NCI-H1417 treated with DMSO at 0.1 percent for 48 hours (cell line): ENCODE measurements at places on chromosomes 12 and 14.

- no peak for DNase-seq
Measured at GRCh38 chr12:59182658-59183455, 262.6 kb upstream of the LRIG3 start.

- DNase-seq = no peak
Measured at GRCh38 chr12:95857156-95857555, 1.6 kb upstream of the SNRPF start.

- DNase-seq = no peak
Measured at GRCh38 chr12:97982684-97983083, 520.1 kb downstream of the RMST start.

GRCh38 chr14:78448164-78449094 is 278.3 kb downstream of the NRXN3 start:
- DNase-seq = peak; percentile 35

DNA sequence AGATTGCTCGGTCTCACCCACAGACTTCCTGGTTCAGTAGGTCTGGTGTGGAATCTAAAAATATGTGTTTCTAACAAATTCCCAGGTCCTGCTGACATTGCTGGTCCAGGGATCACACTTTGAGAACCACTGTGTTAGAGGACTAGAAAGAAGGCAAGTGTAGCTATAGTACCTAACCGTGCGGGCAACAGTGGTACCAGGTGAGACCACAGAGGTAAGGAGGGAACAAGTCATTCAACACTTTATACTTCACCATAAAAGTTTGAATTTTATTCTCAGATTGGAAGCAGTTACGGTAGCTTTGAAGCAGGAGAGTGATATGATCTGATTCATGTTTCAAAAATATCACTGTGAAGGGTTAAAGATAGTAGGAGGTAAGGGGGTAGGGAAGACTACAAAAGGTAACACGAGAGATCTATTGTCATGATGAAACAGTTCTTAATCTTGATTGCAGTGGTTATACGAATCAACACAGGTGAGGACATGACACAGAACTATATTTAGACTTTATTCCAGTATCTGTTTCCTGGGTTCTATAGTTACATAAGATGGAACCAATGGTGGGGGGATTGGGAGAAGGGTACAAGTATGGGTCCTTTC is 73.5 kb downstream of the CDK17 start:
- no peak for DNase-seq

- DNase-seq = no peak
Measured at GRCh38 chr14:37223947-37224474, 26.3 kb downstream of the MIPOL1 start.

GRCh38 chr14:102768223-102769048 is 8.8 kb upstream of the TRAF3 start:
- no peak for DNase-seq

DNA sequence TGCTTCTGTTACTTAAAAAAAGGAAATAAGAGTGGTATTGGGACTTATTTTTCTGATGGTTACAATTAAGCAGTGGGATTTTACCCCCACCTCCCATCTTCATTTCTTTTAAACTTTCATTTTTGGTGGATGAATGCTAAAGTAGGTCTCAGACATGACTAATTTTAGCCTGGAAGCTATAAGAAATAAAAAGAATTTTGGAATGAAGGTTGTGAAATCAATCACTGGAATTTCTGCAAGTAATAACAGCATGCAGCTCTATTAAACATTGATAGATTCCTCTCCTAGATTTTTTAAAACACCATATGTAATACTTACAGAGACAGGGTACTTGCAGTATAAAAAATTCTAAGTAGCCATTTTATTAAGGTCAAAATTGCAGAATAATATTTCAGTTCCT is 164.2 kb upstream of the CLEC14A start:
- DNase-seq = no peak

DNA sequence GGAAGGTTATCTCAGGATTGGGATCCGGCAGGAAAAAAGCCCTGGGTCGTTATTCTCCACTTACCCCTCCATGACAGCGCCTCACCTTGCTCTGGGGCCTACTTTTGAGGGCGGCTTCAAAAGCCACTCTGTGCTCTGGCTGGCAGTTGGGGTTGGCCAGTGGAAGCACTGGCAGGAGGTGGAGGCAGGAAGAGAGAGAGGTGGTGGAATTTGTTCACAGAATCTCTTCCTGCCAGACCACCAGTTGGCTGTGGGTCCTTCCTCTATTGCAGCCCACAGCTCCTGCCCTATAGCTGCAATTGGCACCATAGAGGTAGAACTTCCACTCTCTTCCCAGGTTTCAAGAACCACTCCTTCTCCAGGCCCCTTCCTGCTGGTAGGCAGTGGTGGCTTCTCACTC is 32.7 kb upstream of the SDR39U1 start:
- DNase-seq = no peak

DNA sequence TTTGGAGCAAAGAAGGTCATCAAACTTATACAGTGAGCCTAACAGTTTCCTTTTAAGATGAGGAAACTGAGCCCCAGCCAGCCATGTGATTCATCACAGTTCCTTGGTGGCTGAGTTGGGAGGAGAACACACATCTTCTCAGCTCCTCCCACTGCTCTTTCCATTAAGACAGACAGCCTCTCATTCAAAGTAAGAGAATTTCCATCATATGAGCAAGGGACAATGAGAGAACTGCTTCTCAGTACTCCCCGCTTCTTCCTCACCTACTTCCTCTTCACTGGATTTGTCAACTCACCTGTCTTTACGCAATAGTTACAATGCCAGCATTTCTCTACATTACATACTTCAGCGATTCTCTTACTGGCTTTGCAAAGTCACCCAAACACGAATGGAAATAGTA is 2.2 kb downstream of the IFNG start:
- DNase-seq = no peak

GRCh38 chr14:47278233-47278842 is 397.1 kb downstream of the MDGA2 start:
- no peak for DNase-seq

GRCh38 chr12:92378682-92379479 is 233.2 kb upstream of the BTG1 start:
- no peak for DNase-seq

DNA sequence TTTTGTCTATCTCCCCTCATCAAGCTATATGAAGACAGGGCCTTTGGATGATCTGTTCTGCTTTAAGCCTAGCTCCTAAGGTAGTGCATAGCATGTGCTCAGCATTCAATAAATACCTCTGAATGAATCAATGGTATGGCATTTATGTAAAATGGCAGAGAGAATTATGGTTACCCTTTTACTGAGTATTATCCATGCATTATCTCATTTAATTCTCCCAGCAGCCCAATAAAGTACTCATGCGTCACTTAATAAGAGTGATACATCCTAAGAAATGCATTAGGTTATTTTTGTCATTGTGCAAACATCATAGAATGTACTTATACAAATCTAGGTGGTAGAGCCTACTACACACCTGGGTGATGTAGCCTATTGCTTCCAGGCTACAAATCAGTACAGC is 269.7 kb downstream of the KSR2 start:
- DNase-seq = no peak

DNA sequence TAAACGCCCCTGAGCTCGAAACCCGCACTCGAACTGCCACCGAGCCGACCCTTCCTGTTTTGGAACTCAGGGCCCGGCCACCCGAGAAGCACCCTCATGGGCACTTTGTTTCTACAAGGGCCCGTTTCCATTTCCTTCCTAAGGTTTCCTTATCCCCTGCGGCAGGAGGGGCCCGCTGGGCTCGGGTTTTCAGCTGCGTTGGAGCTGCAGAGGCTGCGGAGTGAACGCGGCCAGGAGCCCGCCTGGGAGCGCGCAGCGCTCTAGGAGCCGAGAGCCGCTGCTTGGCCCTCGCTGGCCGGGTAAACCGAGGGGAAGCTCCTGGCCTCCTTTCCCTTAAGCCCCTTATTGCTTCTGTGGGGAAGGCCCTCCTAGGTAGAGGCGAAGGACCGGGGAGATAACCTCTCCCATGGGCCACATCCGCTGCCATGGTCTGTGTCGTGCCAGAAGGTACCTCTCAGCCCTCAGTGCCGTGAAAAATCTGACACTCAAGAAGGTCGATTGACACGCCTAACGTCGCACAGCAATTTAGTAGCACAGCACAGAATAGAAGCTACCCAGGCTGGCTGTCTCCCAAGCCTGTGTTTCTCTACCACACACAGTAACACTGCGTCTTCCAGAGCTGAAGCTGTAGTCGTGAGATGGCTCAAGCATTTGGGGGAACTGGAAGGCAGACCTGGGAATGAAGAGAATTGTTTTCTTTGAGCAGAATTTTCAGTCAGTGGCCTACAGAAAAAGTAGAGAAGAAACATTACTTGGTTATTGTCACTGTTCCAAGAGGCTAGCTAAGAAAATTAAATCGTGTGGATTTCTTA is 12.9 kb upstream of the CALM1 start:
- peak; percentile 32 for DNase-seq

DNA sequence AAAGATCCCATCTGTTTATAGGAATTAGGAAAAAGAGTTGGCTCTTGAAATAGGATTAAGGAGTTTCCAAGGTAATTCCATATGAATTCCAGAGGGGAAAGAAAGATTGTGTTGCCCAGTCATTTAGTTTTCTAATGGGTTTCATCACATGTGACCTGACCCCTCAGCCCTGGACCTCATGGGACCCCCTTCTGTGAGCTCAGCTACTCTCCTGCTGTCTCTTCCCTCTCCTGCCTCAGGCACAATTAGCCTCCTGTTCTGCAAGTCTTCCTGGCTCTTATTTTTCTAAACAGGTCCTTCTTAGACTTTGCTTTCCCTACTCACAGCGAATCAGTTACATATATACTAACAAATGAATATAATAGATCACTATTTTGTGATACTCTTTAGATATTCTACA is 237.7 kb downstream of the TRHDE start:
- DNase-seq = no peak

- no peak for DNase-seq
Measured at GRCh38 chr12:52519387-52519703, 849 bp downstream of the KRT5 start.

DNA sequence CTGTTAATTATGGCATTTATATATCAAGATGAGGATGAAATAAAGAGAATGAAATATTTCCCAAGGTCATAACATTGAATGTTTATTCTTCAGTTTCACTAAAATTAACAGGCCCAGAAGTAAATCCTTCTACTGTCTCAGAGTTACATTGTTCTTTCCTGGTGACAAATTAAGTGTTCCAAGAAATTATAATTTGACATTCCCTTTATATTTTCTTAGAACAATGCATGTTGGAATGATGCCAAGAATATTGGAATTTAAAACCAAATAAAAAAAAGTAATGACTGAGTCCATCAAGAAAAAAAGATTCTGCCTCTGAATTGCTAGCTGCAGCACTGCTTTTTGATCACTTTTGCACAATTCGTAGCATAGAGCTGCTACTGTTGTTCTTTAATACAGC is 152.1 kb downstream of the METTL25 start:
- DNase-seq = no peak

DNA sequence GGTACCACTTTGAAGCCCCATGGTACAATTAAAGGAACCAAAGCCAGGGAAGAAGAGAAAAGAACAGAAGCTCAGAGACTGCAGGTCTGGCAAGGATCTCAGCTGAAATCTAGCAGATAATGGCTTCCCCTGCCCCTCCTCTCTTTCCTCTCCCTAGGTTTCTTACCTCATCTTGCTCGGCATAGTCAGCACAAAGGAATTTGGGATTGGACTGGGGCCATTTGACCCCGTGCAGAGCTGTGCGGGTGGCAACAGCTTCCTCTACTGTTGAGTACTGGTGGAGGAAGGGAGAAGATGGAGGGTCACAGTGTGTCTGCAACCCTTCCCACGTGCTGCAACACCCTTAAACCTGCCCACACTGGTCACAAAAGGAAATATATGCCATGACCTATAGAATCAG is 4.7 kb upstream of the CDH24 start:
- no peak for DNase-seq

DNA sequence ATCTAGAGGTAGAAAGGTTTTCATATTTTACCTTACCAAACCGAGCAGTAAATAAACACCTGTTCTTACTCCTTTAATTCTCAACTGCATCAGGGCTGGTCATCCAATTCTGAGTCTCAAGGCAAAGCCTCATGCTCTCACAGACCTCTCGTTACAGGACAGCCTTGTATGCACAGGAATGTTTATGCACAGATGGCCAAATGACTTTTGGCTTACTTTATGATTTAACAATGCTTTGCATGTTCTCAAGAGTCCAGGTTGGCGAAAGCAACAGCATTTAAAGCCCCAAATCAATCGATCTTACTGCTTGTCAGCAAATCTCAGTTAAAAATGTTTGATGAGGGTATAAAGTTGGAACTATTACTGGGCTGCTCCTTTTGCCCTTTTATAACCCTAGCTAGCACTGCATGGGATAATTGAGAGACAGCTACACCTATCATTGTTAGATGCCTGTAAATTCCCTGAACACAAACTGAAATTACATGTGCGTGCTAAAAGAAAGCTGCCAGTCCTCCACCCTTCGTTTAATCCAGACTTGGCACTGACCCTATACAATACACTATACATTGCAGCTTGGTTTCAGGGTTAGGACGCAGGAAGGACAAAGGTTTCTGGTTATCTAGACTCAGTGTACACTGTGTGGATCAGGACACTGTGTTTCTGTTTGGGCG is 63.6 kb downstream of the TMCC3 start:
- DNase-seq = no peak

DNA sequence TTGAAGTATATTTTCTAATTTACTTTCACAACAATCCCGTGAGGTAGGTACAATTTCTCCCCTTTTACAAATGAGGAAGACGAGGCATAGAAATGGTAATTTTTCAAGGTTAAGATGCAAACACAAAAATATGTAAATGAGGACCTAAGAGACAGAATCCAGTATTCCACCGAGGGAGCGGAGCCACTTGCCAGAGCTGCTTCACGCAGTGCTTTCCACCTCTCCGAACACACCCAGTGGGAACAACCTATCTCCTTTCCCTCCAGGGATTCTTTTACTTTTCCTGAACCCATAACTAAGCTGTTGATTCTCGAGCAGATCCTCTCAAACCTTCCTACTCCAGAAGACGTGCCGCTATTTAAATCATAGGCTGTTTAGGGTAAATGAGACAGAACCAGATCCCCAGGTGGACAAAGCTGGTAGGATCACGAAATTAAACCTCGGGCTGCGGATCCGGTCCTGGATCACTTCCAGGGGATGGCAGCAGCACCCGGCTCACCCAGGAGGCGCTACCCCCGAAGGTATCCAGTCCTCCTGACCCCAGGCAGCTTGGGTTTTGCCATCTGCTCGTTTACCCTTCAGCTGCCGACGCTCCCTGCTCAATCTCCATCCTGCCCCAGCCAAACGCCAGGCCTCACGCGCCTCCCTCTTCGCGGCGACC is 1.5 kb downstream of the DDHD1 start:
- peak; percentile 86 for DNase-seq

- no peak for DNase-seq
Measured at GRCh38 chr14:34713681-34714319, 593 bp downstream of the CFL2 start.

DNA sequence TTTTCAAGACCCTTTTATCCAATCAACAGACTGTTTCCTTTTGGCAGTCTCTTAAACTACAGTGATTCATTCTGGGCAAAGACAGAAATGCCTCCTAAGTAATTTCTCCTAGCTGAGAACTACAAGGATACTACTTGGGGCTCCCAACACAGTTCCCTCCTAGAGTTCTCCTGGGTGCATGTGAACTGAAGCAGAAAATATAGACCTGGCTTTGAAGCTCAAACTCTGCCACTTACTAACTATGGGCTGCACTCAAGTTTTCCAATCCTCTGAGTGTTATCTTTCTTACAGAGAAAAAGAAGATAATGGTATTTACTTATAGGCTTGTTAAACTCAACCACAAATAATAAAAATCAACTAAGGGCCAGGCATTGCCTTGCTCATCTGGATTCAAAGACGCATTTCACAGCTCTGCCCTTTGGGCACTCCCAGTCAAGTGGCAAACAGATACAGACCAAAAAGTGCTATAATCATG is 97.6 kb downstream of the EFCAB11 start:
- no peak for DNase-seq
